ENCODE measurements at places on chromosomes 3 and 15. TPM values are rescaled to one million over a fixed set of nuclear protein-coding genes. Genes with fewer than 3 reads are reported as not detected.

The PRKCD gene
- total RNA-seq = 52.5 TPM

The FAM227B gene
- 1.2 TPM for total RNA-seq

The CPNE9 gene
- 0.29 TPM for total RNA-seq

The SCAP gene
- 22.0 TPM for total RNA-seq

The SLC12A8 gene
- 2.3 TPM for total RNA-seq

The LTF gene
- not detected for total RNA-seq

The RASL12 gene
- 0.18 TPM for total RNA-seq

The SKIL gene
- 23.4 TPM for total RNA-seq

The C2CD4A gene
- total RNA-seq = 0.17 TPM

The UROC1 gene
- not detected for total RNA-seq

The RBMS3 gene
- total RNA-seq = 0.43 TPM

The GOLGA8S gene
- 0.14 TPM for total RNA-seq

The KIF15 gene
- total RNA-seq = 7.4 TPM

The PLA2G4E gene
- total RNA-seq = not detected

The PSTPIP1 gene
- total RNA-seq = not detected

The ITIH4 gene
- total RNA-seq = 0.61 TPM

The MYLK gene
- total RNA-seq = 11.6 TPM

The B3GALNT1 gene
- total RNA-seq = 0.27 TPM

The PLSCR4 gene
- 9.8 TPM for total RNA-seq

All from A549 treated with AZD2906 at 1 μM for 4 hours (cell line).